ENCODE measurements at places on chromosomes 1 and 21.

DNA sequence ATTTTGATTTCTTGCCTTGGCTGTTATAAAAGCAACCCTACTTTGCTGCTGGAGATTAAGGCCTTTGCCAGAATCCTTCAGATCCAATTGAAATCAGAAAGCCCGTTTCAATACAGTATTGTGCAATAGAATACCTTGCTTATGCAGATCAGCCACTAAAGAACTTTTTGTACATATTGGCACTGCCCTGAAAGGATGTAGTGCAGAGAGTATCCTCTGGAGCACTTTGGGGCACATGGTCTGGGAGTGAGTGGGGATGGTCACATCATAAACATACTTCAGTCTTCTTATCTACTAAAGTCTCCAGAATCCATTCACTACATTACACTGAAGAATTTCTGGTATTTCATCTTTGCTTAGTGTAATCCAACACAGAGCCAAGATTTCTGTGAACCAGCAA is 189.0 kb downstream of the CENPF start:
- no peak for DNase-seq

- no peak for DNase-seq
Measured at GRCh38 chr1:23505851-23506250, 21.9 kb upstream of the ASAP3 start.

DNA sequence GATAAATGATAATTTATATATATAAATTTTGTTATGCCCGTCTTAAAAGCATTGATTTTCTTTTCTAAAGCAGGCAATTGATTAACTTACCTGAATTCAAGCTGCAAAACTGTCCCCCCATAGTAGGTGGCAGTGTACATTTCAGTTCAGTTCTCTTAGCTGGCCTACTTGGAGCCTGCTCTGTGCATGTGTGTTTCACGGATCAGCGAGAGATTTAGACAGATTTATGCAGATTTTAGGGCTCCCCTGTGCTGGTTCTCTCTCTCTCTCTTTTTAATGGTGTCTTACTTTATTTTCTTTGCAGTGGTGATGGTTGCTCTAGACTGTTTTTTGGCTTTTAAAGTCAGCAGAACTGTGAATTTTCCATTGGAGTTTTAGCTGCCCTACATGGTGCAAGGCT is 30.7 kb downstream of the CLIC4 start:
- no peak for DNase-seq

- no peak for DNase-seq
Measured at GRCh38 chr1:173206816-173207568, at the start of gene TNFSF4. TNFSF4 (minus strand) TSS chr1:173207331; CDS start chr1:173207176, 155 bp downstream.

- DNase-seq, result no peak
Measured at GRCh38 chr1:233668725-233669294, 54.9 kb downstream of the KCNK1 start.

- DNase-seq, result no peak
Measured at GRCh38 chr1:85577419-85578320, 2.9 kb upstream of the CCN1 start.

GRCh38 chr1:96329121-96329520 is 392.5 kb upstream of the PTBP2 start:
- no peak for DNase-seq

GRCh38 chr1:231927431-231927830 is 300.8 kb downstream of the DISC1 start:
- no peak for DNase-seq

DNA sequence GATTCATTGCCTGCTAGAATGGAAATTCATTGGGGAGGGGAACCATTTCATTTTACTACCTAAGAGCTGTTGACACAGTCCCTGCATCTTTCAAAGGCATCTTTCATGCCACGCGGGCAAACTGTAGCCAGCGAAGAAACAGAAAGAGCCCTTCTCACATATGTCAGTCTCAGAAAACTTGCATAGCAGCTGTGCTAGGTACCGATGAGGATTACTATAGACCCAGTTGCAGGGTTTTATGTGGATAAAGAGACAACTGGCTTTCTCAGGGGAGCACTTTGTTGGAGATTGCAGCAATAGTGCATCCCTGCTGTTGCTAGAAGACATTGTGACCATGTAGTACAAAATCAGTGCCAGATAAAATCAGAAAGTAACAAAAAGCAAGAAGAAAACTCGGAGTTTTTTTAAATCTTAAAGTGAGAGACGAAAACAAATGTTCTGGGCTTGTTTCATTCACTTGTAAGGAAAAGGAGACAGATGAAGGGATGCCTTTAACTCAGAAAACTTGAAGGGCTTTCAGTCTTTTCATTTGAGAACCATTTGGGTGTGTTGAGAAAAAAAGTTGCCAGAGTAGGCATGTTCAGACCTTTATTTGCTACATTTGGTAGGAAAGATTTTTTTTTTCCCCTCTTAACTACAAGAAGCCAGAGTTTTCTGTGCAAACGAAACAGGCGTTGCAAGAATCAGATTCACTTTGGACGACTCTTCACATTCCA is 804.1 kb downstream of the USP25 start:
- no peak for DNase-seq

DNA sequence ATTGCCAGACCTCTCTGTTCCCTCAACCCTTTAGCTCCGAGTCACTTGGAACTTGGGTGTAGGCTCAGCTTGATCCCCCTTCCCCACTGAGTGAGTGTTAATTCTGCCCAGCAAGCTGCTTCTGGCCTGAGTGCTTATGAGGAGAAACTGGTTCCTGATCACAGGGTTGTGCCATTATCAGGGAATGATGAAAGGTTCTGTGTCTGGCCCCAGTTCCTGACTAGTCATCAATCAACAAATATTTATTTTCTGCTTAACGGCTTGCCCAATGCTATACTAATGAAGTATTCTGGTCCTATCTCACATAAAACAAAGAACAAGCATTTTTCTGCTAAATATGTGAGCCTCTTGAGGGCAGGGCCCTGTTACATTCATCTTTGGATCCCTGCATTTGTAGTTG is 20.8 kb downstream of the CC2D1B start:
- no peak for DNase-seq

DNA sequence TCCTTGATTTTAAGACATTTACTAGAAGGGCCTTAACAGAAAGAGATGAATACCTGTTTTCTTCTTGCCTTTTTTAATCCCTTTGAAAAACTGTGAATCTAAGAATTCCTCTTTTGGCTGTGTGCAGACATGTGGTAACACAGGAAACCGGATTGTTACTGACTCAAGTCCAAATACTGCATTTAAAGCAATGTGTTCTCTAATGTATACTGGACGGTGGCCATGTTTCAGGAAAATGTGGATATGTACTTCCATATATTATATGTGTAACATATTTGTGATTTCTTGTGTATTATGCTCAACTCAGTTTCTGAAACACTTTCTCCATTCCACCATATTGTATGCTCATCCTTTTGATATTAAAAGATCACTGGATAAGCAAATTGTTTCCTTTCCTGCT is 185.1 kb downstream of the LRRC7 start:
- DNase-seq, result no peak

- DNase-seq, result no peak
Measured at GRCh38 chr1:107004421-107004820, 52.1 kb upstream of the PRMT6 start.

DNA sequence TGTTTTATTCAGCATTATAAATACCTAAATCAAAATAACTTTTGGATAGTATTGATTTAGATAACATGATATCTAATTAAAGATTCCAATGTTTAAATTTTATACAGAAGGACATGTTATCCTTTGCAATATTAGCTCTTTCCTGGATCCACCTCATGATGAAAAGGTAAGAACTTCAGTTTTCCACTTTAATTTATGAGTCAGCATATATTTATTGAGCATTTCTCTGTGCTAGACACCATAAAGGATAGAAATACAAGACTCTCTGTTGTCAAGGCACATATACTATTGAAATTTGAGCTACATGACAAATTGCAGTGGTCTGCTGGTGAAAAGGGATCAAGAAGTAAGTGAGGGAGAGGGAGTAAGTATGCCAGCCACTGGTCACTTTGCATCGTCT is 68.1 kb upstream of the EXO1 start:
- DNase-seq, result no peak

GRCh38 chr1:91005285-91005684 is 16.6 kb downstream of the ZNF644 start:
- DNase-seq, result no peak

- DNase-seq, result no peak
Measured at GRCh38 chr21:25323356-25323949, 283.8 kb downstream of the MRPL39 start.

DNA sequence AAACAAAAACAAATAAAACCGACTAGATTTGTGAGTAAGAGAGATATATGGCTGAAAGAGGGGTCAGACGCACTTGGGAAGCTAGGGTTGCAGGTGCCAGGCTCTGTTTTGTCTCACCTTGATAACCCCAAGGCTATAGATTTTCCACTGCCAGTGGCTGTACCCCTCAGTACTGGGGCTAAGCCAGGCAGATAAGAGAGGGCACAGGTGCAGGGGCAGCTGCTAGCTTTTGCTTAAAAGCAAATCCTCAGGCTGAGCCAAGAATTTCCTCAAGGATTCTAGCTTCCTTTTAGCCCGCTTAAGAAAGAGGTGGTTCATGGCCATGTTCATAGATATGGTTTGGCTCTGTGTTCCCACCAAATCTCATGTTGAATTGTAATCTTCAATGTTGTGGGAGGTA is 57.9 kb downstream of the OVGP1 start:
- DNase-seq, result no peak

DNA sequence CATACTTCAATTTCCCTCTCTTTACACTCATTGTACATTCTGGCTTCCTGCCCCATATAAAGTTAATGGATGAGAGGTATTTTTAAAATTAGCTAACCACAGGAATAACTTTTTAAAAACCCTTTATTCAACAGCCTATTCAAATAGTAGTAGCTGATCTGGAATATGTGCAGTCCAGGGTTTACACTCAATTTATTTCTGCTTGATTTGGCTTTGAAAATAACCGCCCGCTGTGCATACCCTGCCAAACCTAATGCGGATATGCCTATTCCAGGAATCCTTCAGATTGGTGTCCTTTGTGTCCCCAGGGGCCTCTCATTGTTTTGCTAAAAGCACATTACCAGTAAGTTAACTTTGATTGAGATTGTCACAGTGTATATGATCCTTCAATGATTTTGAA is 1686.2 kb downstream of the PLA2G4A start:
- DNase-seq, result no peak

DNA sequence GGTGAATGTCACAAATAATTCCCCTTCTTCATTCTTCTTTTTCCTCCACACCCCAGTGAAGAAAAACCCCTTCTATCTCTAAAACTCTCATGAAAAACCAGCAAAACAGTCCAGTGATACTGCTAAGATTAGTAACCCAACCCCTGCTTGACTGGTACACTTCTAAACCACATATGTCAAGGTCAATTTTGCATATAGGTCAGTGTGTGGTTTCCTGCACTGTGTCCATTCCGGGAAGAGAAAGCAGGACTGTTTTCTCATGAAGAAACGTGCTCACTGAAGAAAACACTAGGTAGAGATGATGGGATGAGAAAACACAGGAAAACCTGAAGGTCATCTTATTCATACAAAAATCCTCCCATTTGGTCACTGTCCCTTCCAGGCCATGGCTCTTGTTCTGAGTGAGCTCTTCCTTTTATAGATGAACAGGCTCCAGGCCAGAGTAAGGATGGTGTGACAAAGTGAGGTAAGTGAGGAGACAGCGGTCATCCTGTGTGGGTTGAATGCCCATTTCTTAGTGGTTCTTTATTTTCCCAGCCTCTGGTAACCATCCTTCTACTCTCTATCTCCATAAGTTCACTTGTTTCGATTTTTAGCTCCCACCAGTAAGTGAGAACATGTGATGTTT is 122.7 kb downstream of the FASLG start:
- no peak for DNase-seq

- DNase-seq, result no peak
Measured at GRCh38 chr1:46026531-46026930, 105.9 kb downstream of the PIK3R3 start.

GRCh38 chr21:27298465-27298864 is 331.6 kb upstream of the ADAMTS5 start:
- no peak for DNase-seq

DNA sequence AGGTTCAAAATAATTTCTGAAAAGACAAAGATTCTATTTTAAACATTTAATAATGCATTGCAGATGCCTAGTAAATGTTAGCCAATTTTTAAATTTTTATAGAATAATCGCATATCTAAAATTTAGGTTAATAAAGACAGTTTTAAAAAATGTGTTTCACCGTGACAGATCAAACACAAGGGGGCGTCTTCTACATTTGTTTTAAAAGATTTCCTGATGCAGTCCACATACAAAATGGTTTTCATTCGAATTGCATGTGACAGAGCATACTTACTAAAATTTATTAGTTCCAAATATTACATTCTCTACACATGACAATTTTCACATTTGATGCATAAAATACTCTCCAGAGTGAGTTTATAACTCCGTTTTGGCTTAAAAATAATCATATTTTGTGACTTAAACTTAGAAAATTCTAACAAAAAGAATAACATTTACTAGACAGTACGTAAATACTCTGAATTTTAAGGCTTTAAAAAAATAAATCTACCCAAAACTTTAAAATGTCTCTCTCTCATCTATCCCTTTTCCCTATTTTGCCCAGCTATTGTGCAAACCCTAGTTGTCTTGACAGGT is 75.5 kb downstream of the ADAMTS1 start:
- DNase-seq, result no peak

GRCh38 chr21:32338209-32338921 is 39.7 kb downstream of the MRAP start:
- no peak for DNase-seq

- DNase-seq, result no peak
Measured at GRCh38 chr1:184788970-184789369, 34.3 kb upstream of the EDEM3 start.

- no peak for DNase-seq
Measured at GRCh38 chr1:64938991-64939390, 27.4 kb downstream of the JAK1 start.

- DNase-seq, result no peak
Measured at GRCh38 chr1:88647249-88647645, 36.8 kb upstream of the PKN2 start.

- DNase-seq, result no peak
Measured at GRCh38 chr1:15345705-15346345, 63.9 kb upstream of the EFHD2 start.

DNA sequence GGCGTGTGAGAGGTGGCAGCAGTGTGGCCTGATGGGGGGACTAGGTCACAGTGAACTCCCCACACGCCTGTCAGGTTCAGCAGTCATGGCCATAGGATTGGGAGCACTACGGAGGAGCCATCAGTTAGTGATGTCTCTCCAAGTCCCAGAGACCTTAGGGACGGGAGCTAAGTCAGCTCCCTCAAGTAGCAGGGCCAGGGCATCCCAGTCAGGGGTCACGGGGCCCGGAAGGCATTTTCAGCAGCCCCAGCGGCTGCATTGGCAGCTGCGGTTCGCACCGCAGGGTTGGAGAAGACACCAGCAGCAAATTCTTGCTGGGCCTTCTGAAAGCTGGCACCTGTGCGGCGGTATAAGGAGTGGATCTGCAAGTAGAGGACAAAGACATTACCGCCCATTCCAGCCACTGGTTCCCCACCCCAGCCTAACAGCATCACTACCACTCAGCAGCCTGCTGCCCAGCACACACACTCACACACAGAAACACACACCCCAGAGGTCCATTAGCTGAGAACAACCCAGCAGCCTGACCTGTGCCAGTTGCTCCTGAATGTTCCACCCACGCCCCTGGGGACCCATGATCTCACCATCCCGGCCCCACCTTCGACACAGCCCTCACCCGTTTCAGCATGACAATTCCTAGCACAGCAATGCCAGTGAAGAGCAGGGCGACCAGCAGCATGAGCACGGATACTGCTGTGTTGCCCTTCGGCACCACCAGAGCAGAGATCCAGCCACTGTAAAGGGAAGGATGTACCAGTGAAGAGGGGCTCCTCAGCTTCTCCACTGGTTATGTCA is 972 bp upstream of the ENTREP3 start:
- no peak for DNase-seq
